ENCODE measurements at places on chromosomes 1 and 21. TPM values are rescaled to one million over a fixed set of nuclear protein-coding genes. Genes with fewer than 3 reads are reported as not detected.

Gene ACTA1
- not detected for total RNA-seq

Gene RORC
- total RNA-seq = 0.10 TPM

Gene ACOT7
- total RNA-seq = 9.6 TPM

Gene PIK3C2B
- 47.1 TPM for total RNA-seq

Gene COL11A1
- 0.22 TPM for total RNA-seq

GRCh38 chr1:42891465-42892138 is 45.2 kb downstream of the ZNF691 start:
- DNase-seq = no peak

DNA sequence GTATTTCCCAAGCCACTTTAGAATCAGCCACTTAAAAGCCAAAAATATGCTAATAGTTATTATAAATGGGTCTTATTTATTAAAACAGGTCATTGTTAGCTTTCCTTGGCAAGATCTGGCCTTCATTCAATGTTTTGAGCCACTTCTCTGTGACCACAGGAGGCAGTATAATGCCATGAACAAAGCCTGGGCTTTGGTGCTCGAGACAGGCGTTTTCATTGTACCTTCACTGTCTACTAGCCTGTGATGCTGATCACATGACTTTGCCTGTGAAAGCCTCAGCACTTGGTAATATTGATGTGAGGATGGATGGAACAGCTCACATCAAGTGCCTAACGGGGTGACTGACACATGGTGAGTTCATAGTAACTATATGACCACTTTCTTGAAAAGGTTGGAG is 217.0 kb downstream of the RWDD3 start:
- DNase-seq = no peak

GRCh38 chr1:34688006-34688741 is 66.7 kb upstream of the GJB5 start:
- no peak for DNase-seq

DNA sequence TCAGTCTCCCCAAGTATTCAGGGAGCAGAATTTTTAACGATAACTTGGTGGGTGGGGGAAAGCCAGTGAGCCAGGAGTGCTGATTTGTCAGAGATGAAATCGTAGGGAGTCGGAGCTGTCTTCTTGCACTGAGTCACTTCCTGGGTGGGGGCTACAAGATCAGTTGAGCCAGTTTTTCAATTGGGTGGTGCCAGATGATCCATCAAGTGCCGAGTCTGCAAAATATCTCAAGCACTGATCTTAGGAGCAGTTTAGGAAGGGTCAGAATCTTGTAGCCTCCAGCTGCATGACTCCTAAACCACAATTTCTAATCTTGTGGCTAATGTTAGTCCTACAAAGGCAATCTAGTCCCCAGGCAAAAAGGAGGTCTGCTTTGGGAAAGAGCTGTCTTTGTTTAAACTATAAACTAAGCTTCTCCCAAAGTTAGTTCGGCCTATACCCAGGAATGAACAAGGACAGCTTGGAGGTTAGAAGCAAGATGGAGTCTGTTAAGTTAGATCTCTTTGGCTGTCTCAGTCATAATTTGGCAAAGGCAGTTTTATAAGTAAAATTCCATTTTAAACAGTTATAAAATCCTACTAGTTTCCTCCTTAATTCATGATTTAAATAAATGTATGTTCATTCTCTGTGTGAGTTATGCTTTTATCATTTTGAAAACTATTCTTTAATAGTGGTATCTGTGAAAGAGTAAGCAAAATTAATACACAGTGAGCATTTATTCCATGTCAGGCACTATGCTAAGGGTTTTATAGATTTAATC is 51.7 kb downstream of the SLC16A1 start:
- DNase-seq = no peak

- DNase-seq = no peak
These were observed 9.4 kb upstream of the GNL2 start for GRCh38 chr1:37605061-37605650.

GRCh38 chr21:26635681-26636080 is 62.6 kb upstream of the CYYR1 start:
- DNase-seq = no peak

GRCh38 chr21:43720539-43721166 is 1.7 kb downstream of the PDXK start:
- no peak for DNase-seq

GRCh38 chr1:147579532-147579931 is 38.2 kb downstream of the BCL9 start:
- DNase-seq = no peak

DNA sequence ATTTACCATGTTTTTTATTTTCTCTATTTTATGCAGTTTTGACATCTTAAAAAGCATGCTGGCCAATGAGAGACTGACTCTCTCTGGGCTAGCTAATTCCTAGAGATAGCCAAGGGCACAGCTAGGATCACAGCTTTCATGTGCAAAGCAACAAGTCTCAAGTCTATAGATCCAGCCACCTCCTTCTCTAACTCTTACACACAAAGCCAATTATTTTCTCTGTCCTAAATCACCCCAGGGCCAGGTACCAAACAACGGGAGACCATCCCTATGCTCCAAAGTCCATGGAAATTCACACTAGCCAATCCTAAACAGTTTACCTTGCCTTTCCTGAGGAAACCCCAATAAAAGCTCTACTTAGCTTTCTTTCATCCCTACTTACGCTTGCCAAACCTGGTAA is 38.0 kb downstream of the ARHGAP29 start:
- no peak for DNase-seq

- no peak for DNase-seq
These were observed 12.6 kb upstream of the IL12RB2 start for GRCh38 chr1:67294836-67295617.

DNA sequence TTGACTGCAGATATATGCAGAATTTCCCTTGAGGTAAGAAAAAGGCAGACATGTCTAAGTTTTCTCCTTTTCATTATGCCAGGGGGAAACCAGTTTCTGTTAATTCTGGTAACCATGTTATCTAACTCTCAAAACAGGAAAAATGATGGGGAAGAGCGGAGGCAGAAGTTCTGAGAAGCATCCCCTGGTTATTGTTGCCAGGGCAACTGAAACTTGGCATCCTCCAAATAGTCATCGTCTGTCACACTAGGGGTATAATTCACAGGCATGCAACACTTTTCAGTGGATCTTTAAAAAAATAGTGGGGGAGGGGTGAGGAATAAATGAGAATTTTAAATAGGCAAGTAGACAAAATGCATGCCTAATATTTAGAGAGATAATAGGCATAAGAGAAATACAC is 715.3 kb upstream of the CXADR start:
- no peak for DNase-seq

- no peak for DNase-seq
These were observed 134.2 kb upstream of the FGGY start for GRCh38 chr1:59162665-59163064.
